ENCODE measurements at places on chromosomes 7 and 10.

DNA sequence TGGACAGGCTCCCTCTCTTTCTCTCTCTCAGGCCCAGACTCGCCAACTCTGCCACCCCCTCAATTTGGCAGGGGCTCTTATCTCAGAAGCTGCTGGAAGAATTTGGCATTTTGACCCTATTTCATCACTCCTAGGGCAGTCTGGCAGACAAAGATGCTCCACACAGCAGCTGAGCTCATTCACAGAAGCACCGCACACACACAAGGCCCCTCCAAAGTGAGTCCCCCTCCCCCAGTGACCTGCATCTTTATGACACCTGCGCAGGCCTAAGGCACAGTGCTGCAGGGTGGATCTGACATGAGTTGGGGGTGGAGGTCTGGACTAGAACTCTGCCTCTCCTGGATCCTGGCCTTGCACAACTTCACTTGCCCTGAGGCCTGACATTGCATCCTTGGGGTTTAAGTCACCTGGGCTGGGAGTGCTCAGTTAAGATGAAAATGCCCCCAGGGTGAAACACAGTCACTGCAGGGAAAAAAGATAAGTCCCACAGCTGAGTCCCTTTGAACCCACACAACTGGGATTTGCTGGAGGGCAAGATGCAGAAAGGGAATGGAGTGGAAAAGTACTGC is 41.1 kb upstream of the DUSP5 start:
- DNase-seq, result no peak

GRCh38 chr7:44149571-44150465 is 8.7 kb upstream of the MYL7 start:
- no peak for DNase-seq

- DNase-seq, result no peak
Measured at GRCh38 chr7:125878235-125878956, 948.8 kb upstream of the POT1 start.

DNA sequence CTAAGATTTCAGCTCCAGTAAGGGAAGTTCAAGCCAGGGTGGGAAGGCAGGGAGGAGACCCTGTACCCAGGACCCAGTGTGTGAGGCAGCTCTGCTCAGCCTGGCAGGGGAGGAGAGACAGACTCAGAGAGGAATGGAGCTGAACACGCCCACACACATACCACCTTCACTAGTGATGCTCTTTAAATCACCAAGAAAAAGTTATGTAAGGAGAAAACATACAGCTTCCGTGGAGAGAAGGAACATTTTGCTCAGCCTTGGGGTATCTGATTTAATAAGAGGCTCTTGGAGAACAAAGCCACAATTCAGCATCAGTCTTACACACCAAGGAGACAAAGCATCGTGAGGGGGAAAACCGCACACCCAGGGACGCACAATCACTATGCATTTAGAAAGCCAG is 62.9 kb downstream of the PRKAG2 start:
- no peak for DNase-seq

- no peak for DNase-seq
Measured at GRCh38 chr10:92042541-92042940, 119.0 kb downstream of the BTAF1 start.

- DNase-seq, result no peak
Measured at GRCh38 chr10:87915406-87915805, 52.0 kb downstream of the PTEN start.

GRCh38 chr7:90611115-90611514 is 15.0 kb downstream of the CDK14 start:
- DNase-seq, result no peak

GRCh38 chr7:146117576-146117975 is 975 bp downstream of the CNTNAP2 start:
- no peak for DNase-seq

DNA sequence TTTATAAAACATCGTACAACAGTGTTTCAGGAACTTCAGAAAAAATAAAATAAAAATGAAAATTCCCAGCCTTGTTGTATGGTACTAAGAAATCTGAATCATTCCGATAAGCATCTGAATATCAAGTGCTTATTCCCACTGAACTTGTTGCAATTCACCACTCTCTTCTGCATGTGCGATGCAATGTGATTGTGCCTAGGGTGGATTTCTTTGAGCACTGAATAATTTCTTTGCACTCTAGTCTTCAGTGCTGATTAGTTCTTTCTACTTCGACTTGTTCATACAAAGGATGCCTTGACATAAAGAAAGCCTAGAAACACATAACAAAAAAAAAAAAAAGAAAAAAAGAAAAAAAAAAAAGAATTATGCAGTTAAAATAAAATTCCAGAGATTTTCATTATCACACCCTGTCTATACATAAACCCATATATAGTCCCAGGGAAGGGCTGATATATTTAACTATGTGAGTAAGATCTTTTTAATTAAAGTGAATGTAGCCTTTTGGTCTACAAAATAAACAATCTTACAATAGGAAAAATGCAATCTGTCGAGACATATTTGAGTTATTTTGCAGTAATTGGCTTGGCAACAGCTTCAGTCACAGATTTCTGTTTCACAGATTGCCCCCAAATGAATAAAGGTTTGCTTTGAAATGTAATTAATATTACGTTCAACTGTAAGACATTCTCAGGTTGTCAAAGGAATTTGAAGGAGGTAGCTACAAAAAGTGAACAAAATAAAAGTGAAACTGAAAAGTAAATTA is 1118.9 kb upstream of the CELF2 start:
- no peak for DNase-seq

GRCh38 chr7:188727-189500 is 3.5 kb upstream of the FAM20C start:
- no peak for DNase-seq

DNA sequence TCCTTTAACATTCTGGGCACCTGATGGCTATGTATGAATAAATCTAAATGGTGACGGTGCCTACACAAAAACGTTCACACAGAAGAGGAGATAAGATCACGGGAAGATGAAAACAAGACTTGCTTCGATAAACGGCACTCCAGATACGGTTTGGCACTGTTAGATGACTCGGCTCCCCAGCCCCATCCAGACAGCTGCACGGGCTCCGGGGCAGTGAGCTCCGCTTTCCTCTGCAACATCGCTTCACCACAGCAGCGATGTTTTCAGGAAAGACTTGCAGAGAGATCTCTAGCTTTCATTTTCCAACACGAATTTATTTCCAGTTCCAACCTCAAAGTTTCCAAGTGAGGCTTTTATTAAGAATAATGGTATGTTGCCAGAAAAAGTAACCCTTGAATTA is 132.1 kb downstream of the KLF6 start:
- DNase-seq, result no peak

DNA sequence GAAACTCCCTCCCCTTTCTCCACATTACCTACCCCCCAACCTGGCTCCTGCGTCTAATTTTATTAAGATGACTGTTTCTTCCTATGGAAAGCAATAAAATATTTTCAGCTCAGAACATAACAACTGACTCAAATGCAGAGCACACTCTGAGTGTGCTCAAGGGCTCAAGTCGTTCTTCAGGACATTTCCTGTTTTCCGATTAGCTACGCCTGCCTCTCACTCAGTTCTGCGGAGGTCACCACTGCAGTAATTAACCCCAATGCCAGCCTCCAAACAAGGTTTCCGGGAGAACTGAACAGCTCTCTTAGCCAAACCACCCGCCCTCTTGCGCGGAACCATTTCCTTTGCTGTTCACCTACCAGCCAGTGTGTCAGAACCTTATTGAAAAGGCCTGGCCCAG is 19.3 kb downstream of the MYOF start:
- no peak for DNase-seq

GRCh38 chr7:20241194-20241910 is 24.2 kb upstream of the MACC1 start:
- DNase-seq, result no peak

DNA sequence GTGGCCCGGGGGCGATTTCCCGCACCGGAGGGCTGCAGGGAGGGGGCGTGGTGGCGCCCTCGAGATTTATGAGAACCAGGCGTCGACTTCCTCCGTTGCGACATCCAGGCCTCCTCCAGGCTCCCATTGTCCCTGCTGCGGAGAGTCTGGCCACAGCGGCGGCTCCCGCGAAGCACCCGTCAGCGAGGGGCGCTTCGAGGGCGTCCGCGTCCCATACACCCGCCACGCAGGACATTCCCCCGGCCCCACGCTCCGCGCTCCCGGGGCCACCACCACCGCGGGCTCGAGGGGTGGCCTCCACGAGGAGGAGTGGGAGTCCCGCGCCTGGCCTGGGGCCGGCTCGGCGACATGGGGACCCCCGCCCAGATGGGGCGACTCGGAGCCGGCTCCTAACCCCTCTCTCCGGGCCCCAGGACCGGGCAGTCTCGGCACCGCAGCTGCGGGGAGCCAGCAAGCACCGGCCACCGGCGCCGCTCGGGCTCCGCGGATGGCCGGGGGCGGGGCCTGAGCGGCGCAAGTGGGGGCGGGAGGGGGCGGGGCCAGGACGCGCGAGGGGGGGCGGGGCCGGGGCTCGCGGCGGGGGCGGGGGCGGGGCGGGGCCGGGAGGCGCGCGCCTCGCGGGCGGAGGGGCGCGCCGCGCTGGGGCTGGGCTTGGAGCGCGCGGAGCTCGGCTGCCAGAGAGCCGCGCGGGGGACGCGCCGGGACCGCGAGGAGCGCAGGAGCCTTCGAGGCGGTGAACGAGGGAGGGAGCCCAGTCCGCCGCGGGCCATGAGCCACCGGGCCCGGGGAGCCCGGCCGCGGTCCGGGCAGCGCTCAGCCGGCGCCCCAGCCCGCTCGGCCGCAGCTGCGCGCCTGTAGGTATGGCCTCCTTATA is at the start of gene SH2B2:
SH2B2 (plus strand) TSS at position 632 of the 874 bp plus-strand sequence. CDS start 13,683 bp downstream, outside the sequence.
- DNase-seq, result no peak

DNA sequence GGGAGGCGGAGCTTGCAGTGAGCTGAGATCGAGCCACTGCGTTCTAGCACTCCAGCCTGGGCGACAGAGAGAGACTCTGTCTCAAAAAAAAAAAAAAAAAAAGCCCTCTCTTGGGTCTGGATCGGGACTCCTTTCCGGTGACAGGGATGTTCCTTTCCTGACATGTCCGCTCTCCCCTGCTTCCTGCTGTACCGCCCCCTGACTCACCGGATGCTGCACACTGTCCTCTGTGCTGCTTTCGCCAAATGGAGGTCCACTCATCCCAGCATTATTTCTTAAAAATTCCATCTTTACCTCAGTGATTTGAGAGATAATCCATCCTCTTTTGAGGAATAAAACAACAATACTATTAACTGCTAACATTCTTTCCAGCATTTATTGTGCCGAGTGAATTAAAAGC is 113.8 kb upstream of the EEPD1 start:
- no peak for DNase-seq

DNA sequence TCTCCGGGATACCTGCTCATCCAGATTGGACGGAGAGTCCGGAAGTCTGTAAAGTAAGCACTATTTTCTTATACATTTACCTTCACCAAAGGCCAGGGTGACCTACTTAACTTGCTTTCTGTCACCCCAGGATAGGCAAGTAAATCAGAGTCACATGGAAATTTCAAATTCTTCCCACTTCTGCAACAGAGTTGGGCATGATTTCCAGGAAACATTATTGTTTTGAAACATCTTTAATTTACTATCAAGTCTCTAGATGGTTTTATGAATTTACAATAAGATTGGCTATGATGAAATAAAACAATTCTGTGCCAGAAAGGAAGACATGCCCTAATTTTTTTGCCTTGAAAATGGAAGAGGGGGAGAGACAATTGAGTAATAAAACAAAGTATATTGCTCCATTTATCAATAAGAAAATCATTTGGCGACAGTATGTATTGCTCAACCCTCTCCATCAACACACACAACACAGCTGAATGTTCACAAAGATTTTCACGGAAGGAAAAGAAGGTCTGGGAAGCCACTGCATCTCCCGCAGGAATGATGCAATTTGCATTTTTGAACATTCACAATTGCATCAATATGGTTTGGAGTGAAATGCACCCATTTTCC is 702.8 kb downstream of the PARD3 start:
- no peak for DNase-seq

DNA sequence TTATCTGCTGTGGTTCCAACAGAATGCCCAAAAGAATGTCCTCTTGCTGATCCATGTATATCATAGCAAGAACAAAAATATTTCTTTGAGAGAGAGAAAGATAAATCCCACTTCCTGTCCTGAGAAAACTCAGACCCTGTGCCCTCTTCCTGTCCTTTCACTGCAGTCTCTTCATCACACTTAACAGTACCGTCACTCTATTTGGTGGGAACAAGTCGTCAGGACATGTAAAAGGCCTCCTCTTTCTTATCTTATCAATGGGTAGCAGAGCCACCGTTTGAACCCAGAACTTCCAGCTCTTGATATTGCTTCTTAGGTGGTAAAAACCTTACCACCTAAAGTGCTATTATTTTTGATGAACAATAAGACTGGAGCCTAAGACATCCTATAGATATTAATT is 43.9 kb downstream of the CHRM2 start:
- DNase-seq, result no peak

GRCh38 chr7:157392256-157393037 is 55.6 kb downstream of the DNAJB6 start:
- DNase-seq, result no peak

DNA sequence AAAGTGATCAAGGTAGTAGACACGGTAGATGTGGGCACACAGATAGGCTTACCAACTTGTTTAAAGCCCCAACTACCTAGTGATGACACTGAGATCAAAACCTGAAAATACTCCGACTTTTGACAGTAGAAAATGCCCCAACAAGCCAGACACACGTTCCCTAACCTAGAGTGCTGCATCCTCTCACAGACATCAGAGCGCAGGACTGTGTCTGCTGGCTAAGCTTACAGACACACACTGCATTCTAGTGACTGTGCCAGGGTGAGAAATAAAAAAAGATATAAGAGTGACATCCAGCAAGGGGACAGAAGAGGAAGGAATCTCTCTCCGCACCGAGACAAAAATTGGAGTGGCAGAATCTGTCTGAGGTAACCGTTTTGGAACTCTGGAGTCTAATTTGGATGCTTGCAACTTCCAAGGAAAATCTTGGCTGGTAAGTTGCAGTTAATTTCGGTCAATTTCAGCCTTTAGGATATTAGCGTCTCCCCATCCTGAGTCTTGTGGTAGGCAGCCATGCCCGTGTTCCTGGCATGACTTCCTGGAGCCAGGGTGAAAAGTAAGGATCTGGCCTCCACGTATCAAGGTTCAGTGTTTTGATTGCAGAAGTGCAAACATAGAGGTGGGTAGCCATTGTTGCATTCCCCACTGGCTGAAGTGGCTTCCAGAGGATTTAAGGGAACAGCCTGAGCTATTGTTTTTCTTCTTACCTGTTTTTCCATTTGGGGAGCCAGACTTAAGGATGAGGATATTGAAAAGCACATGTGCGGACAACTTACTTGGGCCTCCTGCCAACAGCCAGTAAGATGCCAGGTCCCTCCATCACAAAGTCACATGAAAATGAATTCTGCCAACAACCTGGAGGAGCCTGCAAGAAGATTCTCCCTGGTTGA is 124.1 kb downstream of the SMURF1 start:
- DNase-seq, result no peak
